Omental fat pad (tissue), 4 donors: ENCODE measurements at places on chromosomes 6 and 20. TPM values are rescaled to one million over a fixed set of nuclear protein-coding genes. Genes with fewer than 3 reads are reported as not detected.

GRCh38 chr6:45442716-45443115 lies 65.0 kb upstream of the SUPT3H start:
- no peak for DNase-seq

Gene POU5F1
- 1.3 TPM for total RNA-seq

Gene TRIM31
- total RNA-seq: not detected

GRCh38 chr6:108353853-108354252 lies 59.0 kb downstream of the AFG1L start:
- no peak for DNase-seq

Gene STMND1
- not detected for total RNA-seq

GRCh38 chr20:32756156-32756555 lies 6.0 kb upstream of the DNMT3B start:
- DNase-seq: no peak

Gene GLP1R
- not detected for total RNA-seq

GRCh38 chr6:154611241-154611640 lies 100.8 kb upstream of the CNKSR3 start:
- no peak for DNase-seq

DNA sequence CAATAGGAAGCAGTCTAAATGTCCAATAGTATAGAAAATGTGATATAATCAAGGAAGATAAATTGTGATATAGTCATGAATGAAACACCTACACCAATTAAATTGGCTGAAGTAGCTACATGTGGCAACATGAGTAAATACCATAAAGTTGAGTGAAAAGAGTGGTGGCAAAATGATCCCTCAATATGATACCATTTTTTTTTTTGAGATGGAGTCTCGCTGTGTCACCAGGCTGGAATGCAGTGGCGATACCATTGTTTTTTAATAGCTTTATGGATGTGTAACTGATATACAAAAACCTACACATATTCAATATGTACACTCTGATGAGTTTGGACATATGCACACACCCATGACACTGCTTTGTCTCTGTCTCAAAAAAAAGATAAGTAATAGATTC lies 20.9 kb upstream of the ILRUN start:
- no peak for DNase-seq

- DNase-seq: no peak
These were observed 5.0 kb downstream of the SF3B5 start for GRCh38 chr6:144090384-144090783.

- no peak for DNase-seq
These were observed 83.3 kb downstream of the DCDC2 start for GRCh38 chr6:24274441-24275083.

- DNase-seq: no peak
These were observed 75.1 kb downstream of the SLX4IP start for GRCh38 chr20:10510216-10510615.

- no peak for DNase-seq
These were observed 87.0 kb upstream of the DST start for GRCh38 chr6:56729719-56730118.

Gene SEMG1
- total RNA-seq: not detected

GRCh38 chr6:166351715-166352285 lies 9.5 kb upstream of the SFT2D1 start:
- DNase-seq: no peak

GRCh38 chr6:143441680-143442545 lies 8.6 kb downstream of the ADAT2 start:
- no peak for DNase-seq

Gene DSN1
- 5.3 TPM for total RNA-seq

DNA sequence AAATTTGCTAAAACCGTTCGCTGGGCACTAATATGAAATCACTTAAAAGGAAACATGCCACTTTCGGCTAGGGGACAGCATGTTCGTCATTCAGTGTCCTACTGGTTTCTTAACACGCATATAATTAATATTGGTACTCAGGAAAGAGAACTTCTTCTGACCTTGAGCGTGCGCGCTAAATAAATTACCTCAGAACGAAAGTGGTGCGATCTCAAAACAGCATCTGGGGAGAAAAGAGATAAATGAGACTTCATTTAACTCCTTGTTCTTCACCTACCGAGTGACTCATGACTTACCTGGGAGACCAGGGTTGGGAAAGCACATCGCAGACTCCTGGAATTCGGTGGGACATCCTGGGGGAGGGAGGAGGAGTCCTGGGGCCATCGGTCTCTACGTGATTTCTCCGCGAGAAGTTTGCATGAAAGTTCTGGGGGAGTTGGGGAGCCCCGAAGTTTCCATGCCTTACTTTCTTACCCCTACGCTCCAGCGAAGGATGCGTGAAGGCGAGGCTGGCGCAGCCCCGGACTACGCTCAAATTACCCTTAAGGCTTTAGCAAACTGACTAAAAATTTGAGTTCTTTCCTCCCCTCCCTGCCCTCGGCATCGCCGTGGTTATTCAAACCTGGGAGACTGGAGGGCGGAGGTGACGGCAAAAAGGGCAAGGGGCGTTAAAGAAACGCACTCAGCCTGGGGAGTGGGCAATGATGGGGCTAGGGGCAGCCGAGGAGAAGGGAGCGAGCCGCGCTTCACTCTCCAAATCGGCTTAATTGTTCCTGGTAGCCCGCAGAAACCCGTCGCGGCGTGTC lies 1.1 kb upstream of the BEND6 start:
- no peak for DNase-seq

DNA sequence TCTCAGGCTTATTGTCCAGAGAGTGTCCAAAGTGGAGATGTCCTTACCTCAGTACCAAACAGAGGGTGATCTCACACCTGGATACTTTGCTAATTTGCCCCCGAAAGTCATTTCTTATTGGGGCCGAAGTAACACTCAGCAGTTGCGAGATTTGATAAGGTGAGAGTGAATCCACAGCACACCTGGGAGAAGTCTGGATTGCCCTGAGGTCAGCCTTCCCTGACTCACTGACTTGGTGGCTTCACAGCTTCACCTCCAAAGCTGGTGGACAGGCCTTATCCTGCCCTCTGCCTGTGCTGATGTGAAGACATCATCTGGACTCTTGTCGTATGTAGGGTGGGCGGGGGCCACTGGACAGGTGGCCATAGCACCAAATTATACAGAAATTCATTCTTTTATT lies 101.9 kb upstream of the ARMC2 start:
- DNase-seq: no peak

Gene CRISP3
- total RNA-seq: not detected

Gene CCM2L
- 2.4 TPM for total RNA-seq

DNA sequence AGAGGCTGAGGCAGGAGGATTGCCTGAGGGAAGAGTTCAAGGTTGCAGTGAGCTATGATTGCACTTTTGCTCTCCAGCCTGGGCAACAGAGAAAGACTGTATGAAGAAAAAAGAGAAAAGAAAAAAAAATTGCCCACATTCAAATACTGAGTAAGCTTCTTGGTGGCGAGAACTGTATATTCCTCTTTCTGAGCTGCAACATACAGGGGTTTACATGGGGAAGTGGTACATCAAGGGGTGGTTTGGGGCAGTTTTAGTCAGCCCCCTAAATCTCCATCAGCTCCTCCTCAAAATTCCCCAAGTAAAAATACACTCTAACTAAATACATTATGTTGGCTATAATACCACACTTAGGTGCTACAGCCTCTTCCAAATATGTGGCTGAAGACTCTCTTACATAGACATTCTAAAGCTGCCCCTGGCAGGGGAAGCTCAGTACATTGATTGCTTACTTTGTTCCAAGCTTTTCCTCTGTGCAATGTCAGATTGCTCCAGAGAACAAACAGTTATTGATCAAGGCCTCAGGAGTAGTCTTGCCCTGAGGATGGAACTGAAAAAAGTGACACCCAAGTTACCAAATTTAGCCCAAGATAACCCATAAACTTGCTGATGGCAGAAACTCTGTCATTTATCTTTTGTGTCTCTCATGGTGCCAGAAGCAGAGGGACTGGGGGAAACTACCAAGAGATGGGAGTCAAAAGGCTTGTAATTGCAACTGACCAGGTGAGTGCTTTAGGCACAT lies 107.4 kb upstream of the RIPOR2 start:
- no peak for DNase-seq

- DNase-seq: no peak
These were observed 35.3 kb downstream of the CD2AP start for GRCh38 chr6:47512872-47513271.

GRCh38 chr6:47967843-47968242 lies 143.2 kb downstream of the PTCHD4 start:
- no peak for DNase-seq

- DNase-seq: no peak
These were observed at the start of gene LTA for GRCh38 chr6:31572041-31572911. Gene LTA (plus strand): TSS chr6:31572289. CDS start chr6:31572743, 454 bp downstream.

GRCh38 chr20:49385465-49385864 lies 97.0 kb downstream of the KCNB1 start:
- no peak for DNase-seq

- no peak for DNase-seq
These were observed 301.8 kb downstream of the TAF4 start for GRCh38 chr20:61763740-61764400.

Gene MRAP2
- 0.19 TPM for total RNA-seq
